ENCODE measurements at places on chromosomes 4 and X.

- ATAC-seq = no peak
Observed at GRCh38 chr4:10066670-10067651, 45.7 kb upstream of the SLC2A9 start.

DNA sequence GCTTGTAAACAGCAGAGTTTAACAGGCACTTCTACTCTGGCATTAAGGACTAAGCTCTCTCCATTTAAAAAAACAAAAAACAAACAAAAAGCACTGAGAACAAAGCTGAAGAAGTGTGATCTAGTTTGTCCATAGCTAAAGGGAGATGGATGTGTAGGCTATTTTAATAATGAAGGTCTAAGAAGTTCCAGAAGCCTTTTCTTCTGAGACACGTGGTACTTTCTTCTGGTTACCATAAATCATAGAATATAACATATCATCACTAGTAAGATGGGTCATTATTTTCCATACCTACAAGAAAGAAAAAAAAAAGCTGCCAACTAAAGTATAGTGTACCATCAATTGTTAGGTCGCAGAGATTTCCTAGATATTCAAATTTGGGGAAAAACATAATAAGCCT is 722 bp upstream of the NBDY start:
- no peak for ATAC-seq

- ATAC-seq = no peak
Observed at GRCh38 chr4:81085291-81085690, 54.8 kb downstream of the BMP3 start.

- no peak for ATAC-seq
Observed at GRCh38 chrX:30302956-30303355, 6.2 kb downstream of the NR0B1 start.

DNA sequence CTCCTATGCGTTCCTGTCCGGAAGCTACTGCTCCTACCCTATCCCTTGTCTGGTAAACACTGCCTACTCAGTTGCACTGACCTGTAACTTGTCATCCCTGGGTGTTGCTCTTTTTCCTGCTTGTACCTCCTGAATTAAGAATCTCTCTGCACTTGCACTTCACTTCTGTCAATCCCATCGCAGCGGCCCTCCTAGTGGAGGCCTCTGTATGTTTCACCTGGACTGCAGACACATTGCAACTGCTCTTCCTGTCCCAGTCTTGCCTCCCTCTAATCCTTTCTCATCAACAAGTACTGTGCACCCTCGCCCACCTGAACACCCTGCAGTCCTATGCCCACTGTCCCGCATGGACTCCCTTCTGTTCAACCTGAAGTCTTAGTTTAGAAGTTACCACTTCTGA is 8.0 kb downstream of the GK start:
- no peak for ATAC-seq

DNA sequence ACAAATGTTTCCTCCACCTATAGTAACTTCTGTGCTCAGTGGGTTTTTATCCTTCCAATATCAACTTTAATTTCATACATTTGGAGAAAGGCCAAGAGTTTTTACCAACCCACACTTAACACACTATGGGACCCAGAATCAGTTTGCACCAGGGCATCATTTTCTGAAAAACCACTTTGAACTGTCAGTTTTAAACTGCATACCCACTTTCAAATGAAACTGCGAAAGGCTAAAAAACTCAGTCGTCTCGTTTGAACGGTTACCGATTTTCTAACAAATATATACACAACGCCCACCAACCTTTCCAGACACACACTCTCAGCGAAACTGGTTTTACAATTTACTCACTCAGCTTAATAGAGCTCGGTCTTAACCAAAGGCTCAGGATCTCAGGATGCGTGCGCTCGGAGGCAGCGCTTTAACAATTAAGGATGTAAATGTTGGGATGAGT is 376 bp downstream of the ABCG2 start:
- ATAC-seq = peak; percentile 70

DNA sequence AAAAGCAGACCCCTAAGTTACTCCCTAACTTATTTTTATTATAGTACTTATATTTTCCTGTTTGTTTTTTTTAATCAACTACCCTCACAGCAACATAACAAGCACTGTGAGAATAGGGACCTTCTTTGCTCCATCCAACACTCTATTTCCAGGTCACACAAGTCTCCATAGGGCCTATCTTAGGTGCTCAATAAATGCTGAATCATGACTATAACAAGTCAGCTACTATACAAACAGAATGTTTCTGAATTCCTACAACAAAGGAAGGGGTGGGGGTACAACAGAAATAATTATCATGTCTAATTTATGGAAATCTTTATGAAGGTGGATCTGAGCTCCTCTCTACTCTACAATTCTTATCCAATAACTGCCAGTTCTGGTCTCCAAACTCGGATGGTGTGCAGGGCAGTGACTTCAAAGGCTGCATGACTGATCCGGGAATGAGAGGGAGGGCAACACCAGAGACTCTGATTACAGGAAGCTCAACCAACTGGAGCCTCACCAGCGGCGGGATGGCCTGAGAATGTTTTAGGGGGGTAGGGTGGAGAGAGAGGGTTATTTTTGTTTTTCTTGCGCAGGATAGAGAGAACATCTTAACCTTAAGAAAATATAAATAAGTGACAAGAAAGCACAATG is 71.1 kb downstream of the HADH start:
- no peak for ATAC-seq
